ENCODE measurements at places on chromosomes 3 and 15.

DNA sequence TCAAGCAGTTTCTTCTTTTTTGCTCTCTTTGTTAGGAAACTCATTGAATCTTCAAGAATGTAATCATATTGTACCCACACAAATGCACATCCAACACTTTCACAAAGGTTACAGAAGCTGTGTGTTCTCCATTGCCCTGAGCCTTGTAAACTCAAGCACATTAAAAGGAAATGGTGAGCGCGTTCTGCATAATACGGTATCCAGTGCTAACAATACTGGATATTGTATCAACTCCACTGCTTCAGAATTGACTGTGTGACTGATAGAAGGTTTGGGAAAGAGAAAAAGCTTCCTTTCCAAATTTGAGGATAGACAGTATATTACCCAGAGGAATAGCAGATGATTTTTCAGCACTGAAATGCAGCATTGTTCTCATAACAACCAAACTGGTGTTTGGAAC, 268.9 kb upstream of the RBMS3 start:
- DNase-seq = no peak

DNA sequence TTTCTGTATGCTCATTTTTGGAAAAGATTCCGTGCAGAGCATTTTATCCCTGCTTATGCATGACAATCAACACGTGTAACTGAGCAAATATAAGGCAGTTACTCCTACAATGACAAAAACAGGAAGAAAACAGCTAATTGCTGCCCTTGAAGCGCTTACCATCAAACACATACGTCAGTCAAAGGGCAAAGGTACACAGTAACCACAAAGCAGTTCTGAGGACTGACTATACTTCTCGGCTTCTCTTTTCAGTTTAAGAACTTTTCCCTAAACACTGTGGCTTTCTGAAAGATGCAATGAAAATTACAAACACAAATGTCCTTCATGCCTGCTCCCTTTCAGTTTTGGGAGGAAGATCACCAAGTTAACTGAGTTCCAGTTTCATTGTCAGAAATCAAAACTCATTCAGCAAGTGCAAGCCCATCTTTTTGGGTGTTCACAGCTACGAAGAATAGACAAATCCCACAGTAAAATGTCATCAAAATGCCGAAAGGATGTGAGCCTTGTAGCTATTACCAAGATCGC, 602.8 kb downstream of the FOXP1 start:
- DNase-seq = no peak

- DNase-seq = no peak
Measured at GRCh38 chr15:99574502-99574901, 8.7 kb downstream of the MEF2A start.

GRCh38 chr15:73897441-73898261, 24.3 kb downstream of the TBC1D21 start:
- DNase-seq = peak; percentile 98

DNA sequence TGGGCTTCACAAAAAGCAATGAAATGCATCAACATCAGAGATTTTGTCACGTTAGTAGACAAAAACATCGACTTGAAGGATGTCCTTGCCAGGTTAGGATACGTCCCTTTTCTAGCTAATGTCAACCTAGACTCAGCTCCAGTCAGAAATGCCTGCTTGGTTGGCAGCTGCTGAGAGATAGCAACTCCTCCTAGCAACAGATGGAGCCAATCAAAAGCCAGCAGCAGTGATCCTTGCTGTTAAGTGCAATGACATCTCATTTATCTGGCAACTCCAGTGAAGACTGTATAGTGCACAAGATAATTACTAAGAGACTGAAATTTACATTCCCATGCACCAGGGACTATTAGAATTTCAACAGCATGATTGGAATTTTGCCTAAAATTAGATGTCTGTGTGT, 424.1 kb downstream of the FGF12 start:
- DNase-seq = no peak

GRCh38 chr3:135862361-135862760, 103.2 kb upstream of the PPP2R3A start:
- no peak for DNase-seq

DNA sequence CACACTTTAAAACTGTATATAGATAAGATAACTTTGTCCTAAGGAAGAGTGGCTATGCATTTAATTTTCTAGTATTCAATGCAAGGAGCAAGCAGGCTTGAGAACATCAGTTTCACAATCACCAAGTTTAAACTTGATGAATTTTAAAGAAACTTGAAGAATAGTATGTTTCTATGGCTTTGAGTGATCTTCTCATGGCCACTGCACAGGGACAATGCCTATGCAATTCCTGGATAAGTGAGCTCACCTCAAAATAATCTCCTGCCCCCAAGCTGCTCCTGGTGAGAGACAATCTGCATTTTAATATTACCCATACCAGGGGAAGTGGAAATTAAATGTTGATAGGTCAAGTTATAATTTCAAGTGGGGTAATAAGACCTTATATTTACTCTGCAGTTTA, 376.6 kb upstream of the CBLB start:
- no peak for DNase-seq

- DNase-seq = no peak
Measured at GRCh38 chr3:28986922-28987321, 293.9 kb upstream of the RBMS3 start.

- peak; percentile 22 for DNase-seq
Measured at GRCh38 chr3:101809178-101810021, 30.4 kb downstream of the NXPE3 start.

GRCh38 chr3:94184781-94185180, 121.9 kb downstream of the NSUN3 start:
- no peak for DNase-seq

GRCh38 chr3:47772788-47773187, 8.9 kb downstream of the SMARCC1 start:
- DNase-seq = peak; percentile 48

- DNase-seq = no peak
Measured at GRCh38 chr3:140358686-140359085, 319.2 kb upstream of the TRIM42 start.

- DNase-seq = no peak
Measured at GRCh38 chr3:161556533-161556932, 59.9 kb downstream of the OTOL1 start.

DNA sequence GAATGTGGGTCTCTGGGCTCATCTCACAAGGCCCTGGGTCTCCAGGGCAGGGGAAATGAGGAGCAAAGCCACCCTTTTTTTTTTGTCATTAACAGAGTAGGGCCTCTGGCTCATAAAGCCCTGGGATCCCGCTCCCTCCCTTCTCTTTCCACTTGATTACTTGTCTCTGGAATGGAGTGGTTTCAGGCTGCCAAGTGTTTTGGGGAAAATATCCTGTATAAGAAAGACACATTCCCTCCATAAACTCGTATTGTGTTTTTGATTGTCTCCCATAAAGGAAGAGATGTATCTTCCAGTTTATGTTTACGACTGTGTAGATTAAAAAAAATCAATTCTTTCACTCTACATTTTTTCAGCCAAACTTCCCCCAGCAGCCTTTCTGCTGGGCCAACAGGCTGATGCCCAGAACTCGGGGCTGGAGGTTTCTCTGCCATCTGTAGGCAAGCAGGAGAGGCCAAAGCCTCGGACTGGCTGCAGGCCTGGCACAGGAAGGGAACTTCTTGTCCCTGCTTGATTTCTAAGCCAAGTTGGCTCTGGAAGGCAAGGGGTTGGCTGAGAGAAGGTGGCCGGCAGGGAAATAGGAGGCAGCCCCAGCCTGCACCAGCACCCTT, 49.4 kb upstream of the INSYN1 start:
- DNase-seq = no peak

GRCh38 chr15:67955252-67955651, 98.9 kb upstream of the PIAS1 start:
- no peak for DNase-seq

DNA sequence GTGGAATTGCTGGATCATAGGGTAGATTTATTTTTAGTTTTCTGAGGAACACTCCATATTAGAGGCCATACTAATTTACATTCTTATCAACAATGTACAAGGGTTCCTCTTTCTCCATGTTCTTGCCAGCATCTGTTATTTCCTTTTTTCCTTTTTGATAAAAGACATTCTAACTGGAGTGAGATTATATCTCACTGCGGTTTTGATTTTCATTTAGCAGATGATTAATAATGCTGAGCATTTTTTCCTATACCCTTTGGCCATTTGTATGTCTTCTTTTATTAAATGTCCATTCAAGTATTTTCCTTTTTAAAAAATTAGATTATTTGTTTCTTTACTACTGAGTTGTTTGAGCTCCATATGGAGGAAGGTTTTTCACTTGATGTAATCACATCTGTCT, 1189.5 kb downstream of the ZPLD1 start:
- DNase-seq = no peak

- peak; percentile 99 for DNase-seq
Measured at GRCh38 chr3:195863121-195864061, 45.0 kb downstream of the TNK2 start.

DNA sequence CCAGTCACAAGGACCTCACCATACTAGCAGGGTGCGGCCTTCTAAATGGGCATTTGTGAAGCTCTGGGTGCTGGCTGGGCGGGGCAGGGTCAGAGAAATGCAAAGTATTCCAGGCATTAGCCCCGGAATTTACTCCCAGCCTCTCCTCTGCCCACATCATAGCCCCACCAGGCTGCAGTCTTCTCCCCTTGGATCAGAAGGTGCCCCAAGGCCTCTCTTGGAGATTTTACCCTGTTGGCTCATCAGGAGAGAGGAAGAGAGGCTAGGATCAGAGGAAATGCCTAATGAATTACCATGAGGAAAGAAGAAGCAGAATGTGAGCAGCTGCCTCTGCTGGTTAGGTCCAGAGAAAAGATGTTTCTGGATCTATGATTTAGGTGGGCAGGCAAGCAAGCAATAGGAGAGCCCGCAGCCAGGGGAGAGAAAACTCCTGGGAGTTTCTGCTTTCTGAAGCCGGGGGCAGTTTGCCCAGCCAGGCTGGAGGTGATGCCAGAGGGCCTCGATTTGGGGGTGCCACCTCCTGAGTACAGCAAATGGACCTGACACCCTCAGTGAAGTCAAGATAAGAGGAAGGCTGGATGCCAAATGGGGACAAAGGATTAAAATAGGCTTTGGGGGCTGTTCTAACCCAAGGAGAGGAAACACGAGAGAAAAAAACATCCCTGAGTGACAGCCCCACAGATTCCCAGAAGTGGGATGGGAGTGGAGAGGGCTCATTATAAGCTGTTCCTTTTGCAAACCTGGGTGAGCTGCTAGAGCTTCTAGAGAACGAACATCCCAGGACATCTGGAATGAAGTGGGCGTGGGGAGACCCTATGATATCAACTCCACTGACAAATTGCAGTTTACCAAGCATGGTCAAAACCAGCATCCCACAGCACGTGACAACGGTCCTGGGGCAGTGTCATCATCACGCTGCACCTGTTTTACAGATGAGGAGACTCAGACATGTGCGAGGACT, 65.4 kb downstream of the BDH1 start:
- DNase-seq = peak; percentile 84

- peak; percentile 43 for DNase-seq
Measured at GRCh38 chr3:175346573-175347356, 487.6 kb downstream of the NAALADL2 start.

- no peak for DNase-seq
Measured at GRCh38 chr3:30713885-30714503, 107.6 kb downstream of the TGFBR2 start.

GRCh38 chr15:33068511-33068990, 126.0 kb downstream of the FMN1 start:
- no peak for DNase-seq

- DNase-seq = peak; percentile 90
Measured at GRCh38 chr15:69074001-69074842, 59.7 kb downstream of the NOX5 start.

DNA sequence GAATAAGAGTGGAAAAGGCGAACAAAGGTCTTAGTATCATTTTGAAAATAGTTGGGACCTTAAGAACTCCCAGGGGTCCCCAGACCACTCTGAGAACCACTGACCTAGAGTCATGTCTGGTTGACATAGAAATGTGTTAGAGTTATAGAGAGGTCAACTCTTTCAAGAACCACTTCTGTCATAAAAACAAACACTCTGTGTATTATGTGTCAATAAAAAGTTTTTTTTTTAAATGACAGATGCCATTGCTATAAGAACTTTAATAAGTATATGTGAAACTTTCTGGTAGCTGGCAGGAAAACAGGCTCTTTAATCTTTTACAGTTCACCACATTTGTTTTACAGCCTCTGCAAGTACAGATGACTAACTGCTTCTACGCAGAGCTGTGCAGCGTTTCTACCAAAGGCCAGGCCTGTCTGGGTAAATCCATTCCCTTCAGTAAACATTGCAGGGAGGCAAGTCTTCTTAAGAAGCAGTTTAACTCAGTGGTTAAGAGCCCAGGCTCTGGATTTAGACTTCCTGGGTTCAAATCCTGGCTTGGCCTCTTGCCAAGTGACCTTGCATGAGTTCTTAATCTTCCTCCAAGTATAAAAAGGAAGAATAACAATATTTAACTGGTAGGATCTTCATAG, 56.6 kb downstream of the RFTN1 start:
- DNase-seq = no peak

DNA sequence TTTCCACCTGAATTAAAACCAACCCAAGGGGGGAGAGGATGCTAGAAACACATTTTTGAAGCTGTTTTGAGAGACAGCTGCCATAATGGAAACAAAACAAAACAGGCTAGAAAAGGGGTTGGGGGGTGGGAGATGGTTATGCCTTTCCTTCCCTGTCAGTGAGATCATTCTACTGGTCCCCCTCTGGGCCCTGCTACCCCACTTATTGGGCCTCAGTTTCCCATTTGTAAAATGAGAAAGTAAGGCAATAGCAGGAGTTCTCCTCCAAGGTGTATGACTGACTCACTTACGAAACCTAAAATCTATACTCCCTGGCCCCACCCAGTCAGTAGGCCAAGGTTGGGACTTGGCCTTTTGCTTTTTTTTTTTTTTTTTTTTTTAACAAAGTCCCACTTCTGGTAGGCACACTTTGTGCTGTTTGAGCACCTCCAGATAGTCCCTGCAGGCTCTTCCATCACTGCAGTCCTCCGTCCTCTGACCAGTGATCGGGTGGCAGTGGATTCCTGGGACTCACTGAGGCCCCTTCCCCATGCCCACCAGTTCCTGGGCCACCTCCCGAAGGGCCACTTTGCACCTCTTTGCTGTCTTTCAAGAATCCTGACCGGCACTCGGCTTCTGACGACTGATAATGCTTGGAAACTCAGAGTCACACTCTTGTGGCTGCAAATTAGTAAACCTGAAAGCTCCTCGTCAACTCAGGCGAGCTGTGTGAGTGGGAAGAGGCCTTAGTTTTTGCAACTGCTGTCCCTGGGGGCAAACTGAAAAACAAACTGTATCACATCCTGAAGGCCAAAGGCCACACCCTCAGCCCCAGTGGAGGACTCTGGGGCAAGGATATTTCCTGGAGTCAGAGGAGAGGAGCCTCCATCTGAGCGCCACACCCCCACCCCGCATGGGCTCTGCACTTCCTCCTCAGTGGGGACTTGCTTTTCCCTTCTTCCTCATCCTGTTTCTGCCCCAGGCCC, 6.7 kb upstream of the PSTPIP1 start:
- no peak for DNase-seq

DNA sequence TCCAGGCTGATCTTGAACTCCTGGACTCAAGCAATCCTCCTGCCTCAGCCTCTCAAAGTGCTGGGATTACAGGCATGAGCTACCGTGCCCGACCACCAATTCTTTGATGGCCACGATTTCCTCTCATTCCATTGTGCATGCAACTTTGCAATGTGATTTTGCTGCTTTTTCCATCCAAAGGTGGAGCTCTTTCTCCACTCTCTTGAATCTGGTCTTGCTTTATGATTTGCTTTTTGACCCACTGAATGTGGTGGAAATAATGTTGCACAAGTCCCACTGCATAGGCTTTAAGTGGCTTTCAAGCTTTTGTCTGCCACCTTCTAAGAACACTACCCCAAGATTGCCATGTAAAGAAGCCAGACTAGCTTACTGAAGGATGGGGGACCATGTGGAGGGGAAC, 10.6 kb downstream of the RPS27L start:
- DNase-seq = no peak

GRCh38 chr3:13501521-13501920, 21.4 kb downstream of the HDAC11 start:
- peak; percentile 22 for DNase-seq

All from osteoblast (primary cell).